ENCODE measurements at places on chromosomes 1 and 21.

DNA sequence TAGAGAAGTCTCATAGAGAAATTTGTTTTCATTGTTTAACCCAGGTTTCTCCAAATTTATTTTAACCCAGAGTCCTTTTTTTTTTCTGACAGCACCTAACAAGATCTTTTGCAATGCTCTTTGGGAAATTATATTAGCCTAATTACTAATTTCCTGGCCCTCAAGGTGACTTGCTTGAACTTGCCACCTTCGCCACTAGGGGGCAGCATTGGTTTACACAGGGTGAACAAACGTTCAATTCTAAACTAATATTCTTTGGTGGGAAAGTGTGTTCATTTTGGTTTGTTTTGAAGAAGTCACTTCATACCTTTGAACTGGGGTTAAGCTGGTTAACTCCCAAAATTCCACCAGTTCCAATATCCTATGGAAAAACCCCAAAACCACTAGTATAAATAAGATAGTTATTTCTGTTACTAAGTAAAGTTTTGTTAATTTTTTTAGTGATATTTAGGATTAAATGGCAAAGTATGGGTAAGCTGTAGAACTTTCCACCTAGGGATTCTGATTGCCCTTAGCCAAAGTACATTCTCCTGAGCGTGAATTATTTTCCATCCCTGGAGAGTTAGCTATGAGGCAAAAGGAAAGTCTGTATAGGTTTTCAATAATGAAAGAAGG lies 13.0 kb downstream of the CCDC190 start:
- DNase-seq, result no peak

- DNase-seq, result no peak
Observed at GRCh38 chr1:236137285-236137852, 5.0 kb upstream of the GPR137B start.

GRCh38 chr1:107954719-107955415 lies 10.1 kb downstream of the VAV3 start:
- no peak for DNase-seq

- no peak for DNase-seq
Observed at GRCh38 chr1:90724926-90725656, 8.0 kb upstream of the BARHL2 start.

GRCh38 chr1:92065042-92065441 lies 10.2 kb downstream of the SETSIP start:
- no peak for DNase-seq

DNA sequence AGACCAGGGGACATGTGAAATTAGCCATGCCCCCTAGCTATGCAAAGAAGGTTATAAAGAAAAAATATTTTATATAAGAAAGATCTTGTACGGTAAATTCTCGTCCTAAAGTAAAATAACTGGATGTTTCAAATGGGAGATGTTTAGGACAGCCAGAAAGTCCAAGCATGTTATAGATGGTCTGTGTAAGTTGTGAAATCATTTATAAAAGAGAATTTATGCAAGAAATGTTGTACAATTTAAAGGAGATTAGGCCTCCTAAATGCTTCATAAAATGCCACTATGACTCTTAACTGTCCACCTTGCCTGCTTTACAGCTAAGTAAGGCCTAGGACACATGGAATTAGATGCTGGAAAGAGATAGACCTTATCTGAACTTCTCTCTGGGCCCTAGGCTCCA lies 118.1 kb upstream of the POGK start:
- no peak for DNase-seq

- no peak for DNase-seq
Observed at GRCh38 chr21:42158846-42159245, 60.1 kb upstream of the ABCG1 start.

DNA sequence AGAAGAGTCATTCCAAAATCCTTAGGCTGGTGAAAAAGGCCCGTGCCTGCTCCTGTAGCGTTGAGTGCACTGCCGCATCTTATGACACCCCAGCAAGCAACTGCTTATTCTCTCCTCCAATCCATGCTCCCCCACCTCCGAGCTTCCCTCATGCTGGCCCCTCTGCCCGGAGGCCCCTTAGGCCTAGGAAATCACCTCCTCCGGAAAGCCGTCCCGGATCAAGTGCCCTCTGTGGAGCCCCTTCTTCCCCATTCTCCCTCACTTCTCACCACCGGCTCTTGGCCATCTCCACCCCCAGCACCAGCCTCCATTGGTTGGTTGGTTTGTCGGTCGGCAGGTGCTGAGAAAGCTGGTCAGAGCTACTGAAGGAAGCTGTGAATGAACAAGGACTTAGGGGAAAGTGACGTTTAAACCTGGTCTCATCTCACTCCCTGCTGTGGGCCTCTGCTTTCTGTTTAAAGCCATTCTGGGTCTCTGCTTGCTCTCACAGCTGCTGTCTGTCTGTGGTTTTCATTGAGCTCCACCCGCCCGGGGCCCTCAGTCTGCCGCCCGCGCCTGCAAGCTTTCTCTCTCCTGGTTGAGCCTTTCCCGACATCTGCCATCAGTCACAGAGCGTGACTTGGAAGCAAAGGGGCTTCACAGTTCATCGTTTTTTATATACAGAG lies 122.2 kb downstream of the KCNN3 start:
- DNase-seq, result no peak

GRCh38 chr1:77950873-77951272 lies 28.0 kb downstream of the FUBP1 start:
- DNase-seq, result no peak

- DNase-seq, result no peak
Observed at GRCh38 chr21:41670056-41670805, 96.6 kb downstream of the RIPK4 start.

DNA sequence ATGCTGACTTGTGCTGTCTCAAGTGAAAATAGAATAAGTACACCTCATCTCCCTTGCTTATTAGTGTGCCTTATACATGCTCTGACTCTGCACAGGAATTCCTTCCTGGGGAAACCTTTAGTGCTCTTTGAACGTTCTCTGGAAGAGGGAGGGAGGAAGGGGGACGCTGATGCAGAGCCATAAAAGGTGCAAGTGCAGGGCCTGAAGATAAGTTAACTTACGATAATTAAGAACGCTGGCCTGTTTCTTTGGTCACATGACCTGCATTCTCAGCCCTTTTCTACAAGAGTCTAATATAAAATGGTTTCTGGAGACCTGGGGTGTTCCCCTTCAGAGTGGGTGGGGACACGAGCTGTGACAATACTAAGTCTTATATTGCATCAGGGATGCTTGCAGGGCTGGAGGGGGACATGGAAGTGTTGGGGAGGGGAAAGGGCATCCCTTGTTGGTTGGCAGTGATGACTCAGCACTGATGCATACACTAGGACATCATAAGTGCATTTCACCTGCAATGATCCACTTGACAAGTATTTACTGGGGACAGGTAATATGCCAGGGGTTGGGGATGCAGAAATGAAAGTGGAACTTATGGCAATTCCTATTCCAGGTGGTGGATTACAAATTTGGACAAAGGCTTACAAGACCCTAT lies 26.3 kb upstream of the KIAA0040 start:
- no peak for DNase-seq

DNA sequence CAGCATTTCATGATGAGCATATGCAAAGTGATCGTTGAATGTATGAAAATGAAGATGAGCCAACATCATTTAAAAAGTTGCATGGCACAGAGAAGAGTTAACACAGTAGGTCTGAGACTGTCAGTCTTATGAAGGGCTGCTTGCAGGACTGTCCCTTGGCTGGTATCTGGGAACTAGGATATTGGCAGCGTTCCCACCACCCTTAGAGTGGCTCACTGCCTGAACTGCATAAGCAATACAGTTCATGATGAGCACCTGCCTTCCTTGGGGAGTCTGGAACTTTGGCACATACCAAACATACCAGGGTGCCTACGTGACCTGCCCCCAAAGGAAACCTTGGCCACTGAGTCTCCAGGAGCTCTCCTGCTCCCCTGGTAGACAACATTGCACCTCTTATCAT lies 161.8 kb downstream of the DSCAM start:
- DNase-seq, result no peak

- no peak for DNase-seq
Observed at GRCh38 chr1:144551107-144551542, 41.6 kb upstream of the PPIAL4F start.

DNA sequence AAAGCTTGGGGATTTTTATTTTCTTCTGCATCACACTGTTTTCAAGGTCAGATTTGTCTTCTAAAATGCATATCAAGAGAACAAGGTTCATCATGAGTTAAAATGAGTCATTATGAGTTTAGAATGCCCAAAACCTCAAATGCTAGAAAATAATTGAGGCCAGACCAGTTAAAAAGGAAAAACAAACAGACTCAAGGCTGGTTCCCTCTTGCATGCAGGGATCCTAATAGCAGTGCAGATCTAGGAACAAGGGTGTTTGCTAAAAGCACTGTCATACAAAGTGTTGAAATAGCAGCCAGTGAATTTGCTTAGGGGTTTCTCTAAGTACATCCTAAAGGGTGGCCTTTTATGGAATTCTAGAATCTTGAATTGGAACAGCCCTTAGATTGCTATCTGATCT lies 15.3 kb downstream of the BEND5 start:
- no peak for DNase-seq

- no peak for DNase-seq
Observed at GRCh38 chr1:8816264-8816663, 1.2 kb downstream of the RERE start.
